Posterior cingulate gyrus (tissue), 11 donors: ENCODE measurements at places on chromosomes 6 and 20.

- no peak for DNase-seq
These were observed 142.2 kb upstream of the SAMD5 start for GRCh38 chr6:147366290-147366689.

- no peak for DNase-seq
These were observed 2.5 kb downstream of the OVOL2 start for GRCh38 chr20:18055261-18055660.

DNA sequence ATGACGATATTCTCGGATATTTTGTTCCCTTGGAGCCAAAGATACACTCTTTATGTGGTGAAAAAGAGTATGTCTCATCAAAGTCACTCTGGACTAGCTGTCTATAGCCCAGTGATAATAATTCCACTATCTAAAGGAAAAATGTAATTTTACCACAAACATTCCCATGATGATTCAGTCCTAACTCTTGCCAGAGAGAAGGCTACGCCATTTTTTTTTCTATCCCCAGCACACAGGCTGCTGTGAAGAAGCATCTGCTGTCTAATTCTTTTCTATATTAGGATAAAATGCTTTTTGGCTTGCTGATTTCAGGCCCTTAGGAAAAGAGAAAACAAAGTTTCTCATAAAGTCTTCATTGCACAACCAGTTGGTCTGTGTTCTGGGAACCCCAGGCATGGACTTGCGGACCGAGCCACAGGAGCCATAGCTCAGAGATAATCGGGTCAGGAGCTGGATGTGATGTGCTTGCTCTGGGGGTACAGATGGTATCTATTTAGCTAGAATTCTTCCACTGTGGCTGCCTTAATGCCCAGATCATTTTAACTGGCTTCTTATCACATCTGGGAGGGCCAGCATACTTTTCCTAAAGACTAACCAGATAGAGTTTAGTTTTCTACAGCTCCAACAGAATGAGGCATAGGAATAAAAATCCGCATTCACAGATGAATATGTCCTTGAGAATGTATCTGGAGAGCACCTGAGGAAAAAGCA, 683.7 kb upstream of the ID4 start:
- DNase-seq, result no peak

DNA sequence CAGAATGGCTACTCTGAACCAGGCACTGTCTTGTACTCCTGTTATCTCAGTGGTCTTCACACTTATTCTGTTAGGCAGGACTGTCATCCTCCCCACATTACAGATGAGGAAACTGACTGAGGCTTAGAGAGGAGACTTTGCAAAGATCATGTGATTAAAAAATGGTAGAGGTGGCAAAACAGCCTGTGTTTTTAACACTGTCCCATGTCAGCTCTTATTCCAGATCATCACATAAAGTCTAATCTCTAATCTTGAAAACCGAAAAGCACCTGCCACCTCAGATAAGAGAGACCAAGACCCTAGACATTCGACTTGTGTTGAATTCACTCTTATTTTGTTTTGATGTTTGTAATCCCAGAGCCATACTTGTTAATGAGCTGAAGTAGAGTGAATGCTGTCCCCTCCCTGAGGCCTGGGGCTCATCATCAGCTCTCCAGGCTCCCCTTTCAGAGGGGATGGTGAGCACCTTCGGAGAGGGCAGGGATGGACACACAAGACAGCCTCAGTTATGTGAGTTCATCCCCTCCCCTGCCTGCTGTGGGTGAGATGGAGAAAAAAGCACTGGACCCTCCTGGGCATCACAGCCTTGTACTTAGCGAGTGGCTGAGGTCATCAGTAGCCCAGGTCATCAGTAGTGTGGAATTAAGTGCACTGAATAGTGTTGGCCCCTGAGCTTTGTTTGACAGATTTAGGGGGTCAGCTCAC, 30.6 kb downstream of the MTHFD1L start:
- DNase-seq, result no peak

GRCh38 chr20:20096421-20096820, 44.1 kb downstream of the CFAP61 start:
- DNase-seq, result no peak

DNA sequence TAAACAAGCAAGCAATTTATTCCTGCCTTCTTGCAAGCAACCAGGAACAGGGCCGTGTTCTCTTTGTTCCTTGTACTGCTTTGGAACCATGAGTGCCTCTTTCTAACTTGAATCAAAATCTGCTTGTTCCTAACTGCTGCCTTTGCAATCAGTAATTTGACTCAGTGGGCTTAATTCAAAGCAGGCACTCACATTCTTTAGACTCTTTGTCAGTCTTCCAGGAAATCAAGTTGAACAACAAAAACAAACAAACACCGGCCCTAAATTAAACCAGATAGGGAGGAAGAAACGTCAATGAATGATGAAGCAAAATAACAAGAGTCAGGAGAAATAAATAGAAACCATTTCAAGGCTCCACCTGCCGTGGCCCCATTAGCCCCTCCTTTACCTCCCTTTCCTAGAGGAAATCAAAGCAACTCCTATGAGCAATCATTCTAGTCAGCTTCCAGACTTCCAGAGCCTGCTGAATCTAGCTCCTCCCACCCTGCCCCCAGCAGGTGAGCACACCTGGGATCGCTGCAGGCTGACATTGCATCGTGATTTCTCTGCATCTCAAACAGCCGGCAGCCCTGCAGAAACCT, 582.2 kb upstream of the FLRT3 start:
- DNase-seq, result no peak

DNA sequence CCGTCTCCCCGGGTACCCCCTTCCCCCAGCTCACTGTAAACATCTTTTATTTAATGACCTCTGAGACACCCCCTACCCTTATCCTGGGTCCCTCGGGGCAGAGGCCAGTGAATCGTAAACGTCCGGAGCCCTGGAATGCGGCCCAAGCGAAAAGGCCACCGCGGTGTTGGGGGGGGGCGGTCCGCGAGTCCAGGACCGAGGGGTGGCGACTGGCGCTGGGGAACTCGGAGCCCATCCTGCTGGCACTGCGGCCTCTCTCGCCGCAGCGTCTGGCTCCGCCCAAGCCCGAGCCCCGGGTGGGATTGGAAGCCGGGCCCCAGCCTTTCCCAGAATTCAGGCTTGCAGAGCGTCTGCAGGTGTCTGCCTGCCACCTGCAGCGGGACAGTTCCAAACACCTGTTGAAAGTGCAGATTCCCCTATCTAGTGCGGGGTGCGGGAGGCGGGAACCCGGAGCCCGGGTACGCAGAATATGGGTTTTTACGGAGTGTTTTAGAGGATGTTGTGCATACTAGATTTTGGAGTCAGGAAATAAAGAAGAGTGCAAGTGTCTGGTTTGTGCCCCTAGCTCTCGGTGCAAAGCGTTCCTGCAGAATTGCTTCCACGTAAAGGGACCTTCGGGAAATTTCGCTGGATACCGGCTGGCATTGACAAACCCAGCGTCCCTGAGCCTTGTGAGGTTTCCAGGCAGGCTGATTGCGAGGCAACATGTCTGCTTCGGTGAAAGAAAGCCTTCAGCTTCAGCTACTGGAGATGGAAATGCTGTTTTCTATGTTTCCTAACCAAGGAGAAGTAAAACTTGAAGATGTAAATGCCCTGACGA, 800 bp downstream of the RWDD2A start:
- peak; percentile 49 for DNase-seq

GRCh38 chr6:4649728-4650127, 126.5 kb upstream of the CDYL start:
- no peak for DNase-seq

DNA sequence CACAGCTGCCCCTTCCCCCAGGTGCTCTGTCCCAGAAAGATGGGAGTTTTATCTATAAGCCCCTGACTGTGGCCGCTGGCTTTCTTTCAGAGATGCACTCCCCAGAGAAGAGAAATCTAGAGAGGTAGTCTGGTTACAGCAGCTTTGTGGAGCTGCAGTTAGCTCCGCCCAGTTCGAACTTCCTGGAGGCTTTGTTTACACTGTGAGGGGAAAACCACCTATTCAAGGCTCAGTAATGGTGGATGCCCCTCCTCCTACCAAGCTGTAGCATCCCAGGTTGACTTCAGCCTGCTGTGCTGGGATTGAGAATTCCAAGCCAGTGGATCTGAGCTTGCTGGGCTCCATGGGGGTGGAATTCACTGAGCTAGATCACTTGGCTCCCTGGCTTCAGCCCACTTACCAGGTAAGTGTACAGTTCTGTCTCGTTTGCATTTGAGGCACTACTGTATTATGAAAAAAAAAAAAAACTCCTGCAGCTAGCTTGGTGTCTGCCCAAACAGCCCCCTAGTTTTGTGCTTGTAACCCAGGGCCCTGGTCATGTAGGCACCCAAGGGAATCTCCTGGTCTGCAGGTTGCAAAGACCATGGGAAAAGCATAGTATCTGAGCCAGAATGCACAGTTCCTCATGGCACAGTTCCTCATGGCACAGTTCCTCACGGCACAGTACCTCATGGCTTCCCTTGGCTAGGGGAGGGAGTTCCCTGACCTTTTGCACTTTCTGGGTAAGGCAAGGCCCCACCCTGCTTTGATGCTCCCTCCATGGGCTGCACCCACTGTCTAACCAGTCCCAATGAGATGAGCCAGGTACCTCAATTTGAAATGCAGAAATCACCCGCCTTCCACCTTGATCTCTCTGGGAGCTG, 275.0 kb downstream of the CENPW start:
- no peak for DNase-seq

DNA sequence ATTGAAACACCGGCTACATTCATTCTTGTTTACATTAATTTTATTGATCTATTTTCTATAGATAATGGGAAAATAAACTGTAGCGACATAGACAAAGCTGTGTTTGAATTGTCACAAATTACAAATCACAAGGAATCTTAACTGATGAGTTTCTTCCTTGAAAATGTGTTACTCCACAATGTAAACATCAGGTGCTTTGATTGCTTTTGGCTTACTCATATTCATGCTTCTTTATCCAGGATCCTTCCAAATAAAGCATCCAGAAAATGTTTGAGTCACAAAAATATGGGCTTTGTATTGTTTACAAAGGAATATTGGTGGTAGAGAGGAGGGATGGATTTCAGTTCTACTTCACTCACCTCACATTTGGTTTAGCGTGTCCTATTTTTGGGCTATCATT, 64.0 kb downstream of the BMP2 start:
- no peak for DNase-seq

DNA sequence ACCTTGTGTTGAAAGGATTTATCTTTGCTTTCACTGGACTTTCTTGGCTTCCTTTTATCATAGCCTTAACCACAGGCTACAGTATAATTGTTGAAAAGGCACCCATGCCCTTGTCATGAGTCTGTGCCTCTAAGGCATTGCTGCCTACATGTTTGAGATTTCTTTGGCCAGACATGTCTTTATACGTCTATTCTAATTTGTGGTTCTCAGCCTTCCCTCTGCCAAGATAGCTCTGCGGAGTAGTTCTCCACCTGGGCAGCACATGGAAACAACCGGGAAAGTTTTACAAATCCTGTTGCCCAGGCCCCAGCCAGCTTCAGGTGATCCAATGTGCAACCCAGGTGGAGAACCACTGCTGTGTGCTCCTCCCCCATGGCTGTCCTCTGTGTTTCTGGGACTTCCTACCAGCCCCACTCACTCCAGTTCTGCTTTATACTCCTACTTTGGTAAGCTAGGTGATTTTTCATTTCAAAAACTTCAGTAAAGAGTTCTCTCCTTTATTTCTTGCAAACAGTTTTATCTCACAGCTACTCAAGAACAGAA, 159.6 kb upstream of the MYLIP start:
- no peak for DNase-seq

GRCh38 chr6:39214846-39215639, 14.2 kb downstream of the KCNK5 start:
- no peak for DNase-seq

DNA sequence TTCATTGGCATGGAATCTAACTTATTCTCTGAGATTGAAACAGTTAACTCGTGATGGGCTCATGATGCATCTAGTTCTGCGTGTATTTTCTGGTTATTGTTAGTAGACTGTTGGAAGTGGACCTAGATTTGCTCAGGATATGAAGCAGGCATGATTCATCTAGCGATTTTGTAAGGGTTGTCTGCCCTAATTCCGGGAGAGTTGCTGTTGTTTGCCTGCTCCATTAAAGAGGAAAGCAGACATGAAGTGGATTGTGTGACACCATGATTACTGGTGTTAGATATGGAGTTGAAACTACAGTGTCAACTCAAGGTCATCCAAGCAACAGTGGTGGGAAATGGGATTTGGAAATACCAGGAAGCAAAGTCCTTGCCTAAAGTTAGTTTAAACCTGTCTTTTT, 41.0 kb downstream of the SOX4 start:
- no peak for DNase-seq

DNA sequence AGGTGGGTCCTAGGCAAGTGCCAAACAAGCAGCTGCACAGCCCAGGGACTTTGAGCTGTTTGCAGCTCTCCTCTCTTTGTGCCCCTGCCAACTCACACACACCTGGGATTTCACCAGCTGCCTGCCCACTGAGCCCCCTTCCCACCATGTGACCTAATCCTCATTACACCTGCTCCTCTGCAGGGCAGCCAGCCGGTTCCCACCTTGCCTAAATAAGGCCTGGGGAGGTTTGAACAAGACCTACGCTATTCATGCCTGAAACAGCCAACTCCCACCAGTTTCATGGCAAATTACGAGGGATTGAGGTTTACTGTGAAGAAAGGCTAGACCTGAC, 92.6 kb upstream of the SOX4 start:
- no peak for DNase-seq

GRCh38 chr6:68506911-68507310, 128.2 kb upstream of the ADGRB3 start:
- no peak for DNase-seq

GRCh38 chr6:70086806-70087205, 216.1 kb downstream of the COL9A1 start:
- no peak for DNase-seq

GRCh38 chr6:46730921-46731461, 4.2 kb downstream of the PLA2G7 start:
- DNase-seq, result no peak

- DNase-seq, result no peak
These were observed 161.5 kb downstream of the KIF6 start for GRCh38 chr6:39563566-39564311.

DNA sequence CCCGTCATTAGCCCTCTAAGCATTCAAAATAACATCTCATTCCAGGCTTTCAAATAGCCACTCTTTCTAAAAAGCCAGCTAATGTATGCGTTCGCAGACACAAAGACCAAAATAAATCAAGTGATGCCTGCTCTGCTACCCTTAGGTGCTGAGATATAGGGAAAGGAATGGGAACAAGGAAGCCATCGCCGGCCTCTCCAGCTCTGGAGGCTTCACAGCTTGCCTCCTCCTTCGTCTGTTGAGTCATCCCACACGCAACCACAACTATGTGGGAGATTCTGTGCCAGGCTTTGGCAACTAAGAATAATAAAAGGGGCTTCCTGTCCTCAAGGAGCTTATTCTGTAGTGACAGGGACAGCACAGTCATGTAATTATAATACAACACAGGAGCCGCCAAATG, 27.3 kb upstream of the SLC22A23 start:
- no peak for DNase-seq

GRCh38 chr20:53510262-53510661, 83.4 kb downstream of the ZNF217 start:
- DNase-seq, result no peak

DNA sequence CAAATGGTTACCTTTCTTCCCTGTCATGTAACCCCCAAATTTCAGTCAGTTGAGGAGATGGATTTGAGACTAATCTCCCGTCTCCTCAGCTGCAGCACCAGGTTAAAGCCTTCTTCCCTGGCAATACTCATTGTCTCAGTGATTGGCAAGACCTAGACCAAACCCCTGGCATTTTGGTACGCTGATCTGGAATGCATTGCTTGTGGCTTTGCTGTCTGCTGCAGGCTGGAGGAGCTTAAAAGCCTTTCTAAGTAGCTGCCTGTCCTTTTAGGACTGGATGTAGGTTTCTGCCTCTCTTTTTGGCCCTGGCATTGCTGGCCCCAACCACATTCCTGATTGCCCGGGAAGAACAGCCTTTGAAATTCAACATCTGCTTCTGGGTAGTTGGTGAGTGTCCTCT, 729.6 kb upstream of the GJE1 start:
- DNase-seq, result no peak

GRCh38 chr20:22924046-22924737, 110.9 kb upstream of the SSTR4 start:
- no peak for DNase-seq
